Body of pancreas (tissue), 4 donors: ENCODE measurements at places on chromosomes 3 and 15. TPM values are rescaled to one million over a fixed set of nuclear protein-coding genes. Genes with fewer than 3 reads are reported as not detected.

DNA sequence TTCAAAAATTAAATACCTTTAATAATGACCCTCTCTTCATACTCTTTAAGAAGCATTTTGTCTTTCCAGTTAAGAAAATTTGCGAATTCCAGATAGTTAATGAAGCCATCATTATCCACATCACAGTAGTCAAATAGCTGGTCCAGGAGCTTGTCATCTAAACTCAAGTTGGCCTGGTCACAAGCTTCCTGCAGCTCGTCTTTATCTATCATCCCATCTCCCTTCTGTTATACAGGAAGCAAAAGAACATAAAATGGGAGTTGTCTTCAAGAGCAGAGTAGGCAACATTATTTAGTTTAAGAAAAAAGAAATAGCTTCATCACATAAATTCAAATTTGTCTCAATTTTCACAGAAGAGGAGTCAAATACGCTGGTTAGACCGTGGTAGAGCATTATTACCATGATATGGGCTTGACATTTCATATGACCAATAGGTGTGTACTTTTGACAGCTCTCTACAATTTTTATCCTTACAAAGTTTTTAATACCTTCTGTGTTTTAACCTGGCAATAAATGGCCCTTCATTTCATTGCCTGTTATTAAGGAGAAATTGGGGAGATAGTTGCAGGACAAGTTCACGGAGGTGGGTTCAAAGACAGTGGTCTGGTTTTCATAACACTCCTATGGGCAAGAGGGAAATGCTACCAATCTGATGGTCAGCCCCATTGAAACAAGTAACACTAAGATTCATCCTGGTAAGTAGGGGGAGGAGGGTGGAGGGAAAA is 45.4 kb downstream of the EFHB start:
- peaks cover 9% of the 10 kb centered on the region for H3K4me1 ChIP-seq
- DNase-seq: no peak
- peak overlapping the region; percentile 74 for H3K27ac ChIP-seq

- no peak for DNase-seq
- H3K4me3 ChIP-seq: no peak overlapping the region
- no peaks in the 10 kb centered on the region for H3K27me3 ChIP-seq
- H3K4me1 ChIP-seq: no peaks in the 10 kb centered on the region
These were observed 10.2 kb upstream of the TMEM45A start for GRCh38 chr3:100482176-100482575.

DNA sequence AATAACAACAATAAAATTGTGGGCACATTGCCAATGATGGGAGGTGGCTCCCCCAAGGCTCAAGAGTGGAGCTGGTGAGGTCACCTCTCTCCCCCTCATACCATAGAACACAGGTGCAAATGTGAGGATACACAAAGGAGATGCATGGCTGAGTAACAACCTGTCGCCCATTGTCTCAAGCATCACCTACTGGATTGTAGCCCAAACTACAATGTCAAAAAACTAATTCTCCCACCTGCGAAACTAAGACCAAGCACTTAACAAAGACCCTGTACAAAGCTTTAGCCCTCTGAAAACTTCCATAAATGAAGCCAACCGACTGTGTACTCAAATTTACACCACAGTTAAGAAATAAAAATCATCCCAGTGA is 50.4 kb upstream of the IGSF11 start:
- H3K4me3 ChIP-seq: no peak overlapping the region
- no peaks in the 10 kb centered on the region for H3K27me3 ChIP-seq
- no peak overlapping the region for H3K27ac ChIP-seq
- no peak for DNase-seq
- no peaks in the 10 kb centered on the region for H3K4me1 ChIP-seq
- H3K36me3 ChIP-seq: no peaks in the 10 kb centered on the region

- no peak overlapping the region for H3K27ac ChIP-seq
- no peak overlapping the region for H3K4me3 ChIP-seq
- no peaks in the 10 kb centered on the region for H3K36me3 ChIP-seq
- no peaks in the 10 kb centered on the region for H3K4me1 ChIP-seq
These were observed 204.8 kb upstream of the TSC22D2 start for GRCh38 chr3:150203273-150203672.

- no peaks in the 10 kb centered on the region for H3K27me3 ChIP-seq
- H3K27ac ChIP-seq: no peak overlapping the region
- peaks cover 5% of the 10 kb centered on the region for H3K4me1 ChIP-seq
- no peak overlapping the region for H3K4me3 ChIP-seq
These were observed 229.2 kb upstream of the ZPLD1 start for GRCh38 chr3:102205647-102206046.

DNA sequence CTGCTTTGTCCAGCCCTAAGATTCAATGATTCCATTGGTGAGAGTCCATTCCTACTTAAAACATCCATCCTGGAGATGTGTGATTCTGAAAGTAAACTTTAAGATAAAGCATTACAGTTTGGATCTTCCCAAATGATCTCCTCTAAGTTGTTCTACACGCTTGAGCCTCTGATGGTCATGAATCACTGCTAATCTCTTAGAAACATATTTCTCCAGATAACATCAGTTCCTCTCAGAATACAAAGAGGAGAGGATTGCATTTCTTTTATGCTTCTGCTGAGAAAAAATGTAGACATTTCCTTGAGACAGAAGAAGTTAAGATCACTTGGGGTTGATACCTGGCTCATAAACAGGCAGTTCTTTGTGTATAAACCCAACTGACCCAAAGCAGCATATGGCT is 281.2 kb upstream of the DPH6 start:
- H3K27me3 ChIP-seq: no peaks in the 10 kb centered on the region
- H3K4me3 ChIP-seq: no peak overlapping the region
- H3K4me1 ChIP-seq: no peaks in the 10 kb centered on the region
- no peaks in the 10 kb centered on the region for H3K36me3 ChIP-seq
- no peak overlapping the region for H3K27ac ChIP-seq
- DNase-seq: no peak

GRCh38 chr3:71135373-71136088 is 448.0 kb downstream of the FOXP1 start:
- no peaks in the 10 kb centered on the region for H3K36me3 ChIP-seq
- H3K27ac ChIP-seq: peak overlapping the region; percentile 86
- H3K4me1 ChIP-seq: peaks cover 73% of the 10 kb centered on the region

DNA sequence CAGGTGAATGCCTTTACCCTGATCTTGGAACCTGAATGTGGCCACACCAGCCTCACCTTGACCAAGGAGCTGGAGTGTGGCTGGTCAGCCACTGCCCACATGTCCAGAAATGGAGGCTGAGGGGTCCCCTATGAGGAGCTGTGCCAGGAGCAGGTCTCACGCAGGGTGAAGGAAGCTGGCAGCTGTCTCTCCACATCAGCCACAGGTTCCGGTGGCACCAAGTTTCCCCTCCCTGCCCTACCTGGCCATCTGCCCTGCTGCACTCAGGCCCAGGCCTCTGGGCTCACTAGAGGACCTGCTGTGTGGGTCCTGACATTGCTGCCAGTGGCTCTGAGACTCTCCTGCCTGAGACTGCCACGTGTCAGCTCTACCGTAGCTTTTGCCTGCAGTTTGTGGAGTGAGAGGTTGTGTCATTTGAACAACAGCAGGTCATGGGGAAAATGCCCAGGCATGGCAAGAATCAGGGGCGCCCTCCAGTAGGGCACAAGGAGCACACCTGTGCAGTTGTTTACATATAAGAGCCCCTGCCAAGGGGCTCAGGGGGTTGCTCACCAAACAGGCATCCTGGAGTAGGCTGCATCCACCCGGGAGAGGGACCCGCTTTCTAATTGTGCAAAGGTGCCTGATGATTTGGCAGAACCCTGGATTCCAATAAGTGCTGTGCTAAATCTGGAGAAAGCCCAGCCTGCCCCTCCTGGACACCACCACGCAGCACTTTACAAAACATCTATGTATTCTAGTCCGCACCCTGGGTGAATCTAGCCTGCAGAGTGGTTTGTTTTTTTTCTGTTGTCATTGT is 258.5 kb upstream of the TLE3 start:
- H3K36me3 ChIP-seq: no peaks in the 10 kb centered on the region
- no peak overlapping the region for H3K27ac ChIP-seq
- peaks cover 9% of the 10 kb centered on the region for H3K4me1 ChIP-seq
- no peak for DNase-seq
- no peaks in the 10 kb centered on the region for H3K27me3 ChIP-seq
- H3K4me3 ChIP-seq: no peak overlapping the region

DNA sequence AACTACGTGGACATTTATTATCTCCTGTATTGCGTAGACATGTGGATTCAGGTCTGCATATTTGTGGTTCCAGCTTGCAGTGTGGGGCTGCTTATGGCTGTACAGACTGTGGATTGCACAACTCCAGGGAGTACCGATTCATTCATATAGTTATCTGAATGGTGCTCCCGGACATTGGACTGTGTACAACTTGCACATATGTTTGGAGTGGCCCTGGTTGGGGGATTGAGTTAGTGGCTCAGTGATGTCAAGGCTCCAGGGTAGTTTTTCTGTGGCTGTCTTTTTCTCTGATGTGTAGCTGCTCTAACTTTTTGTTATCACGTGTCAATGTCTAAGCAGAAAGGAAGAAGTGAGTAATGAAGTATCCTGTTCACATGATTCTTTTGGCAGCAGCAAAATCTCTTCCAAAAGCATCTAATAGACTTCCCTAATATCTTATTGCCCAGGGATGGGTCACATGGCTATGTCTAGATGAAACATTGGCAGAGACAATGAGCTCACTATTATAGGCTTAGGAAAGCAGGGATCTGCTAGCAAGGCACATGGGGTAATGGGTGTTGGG is 15.8 kb downstream of the ST3GAL6 start:
- no peak for DNase-seq
- H3K4me3 ChIP-seq: no peak overlapping the region
- H3K27ac ChIP-seq: peak overlapping the region; percentile 71
- no peaks in the 10 kb centered on the region for H3K27me3 ChIP-seq
- H3K4me1 ChIP-seq: peaks cover 40% of the 10 kb centered on the region

DNA sequence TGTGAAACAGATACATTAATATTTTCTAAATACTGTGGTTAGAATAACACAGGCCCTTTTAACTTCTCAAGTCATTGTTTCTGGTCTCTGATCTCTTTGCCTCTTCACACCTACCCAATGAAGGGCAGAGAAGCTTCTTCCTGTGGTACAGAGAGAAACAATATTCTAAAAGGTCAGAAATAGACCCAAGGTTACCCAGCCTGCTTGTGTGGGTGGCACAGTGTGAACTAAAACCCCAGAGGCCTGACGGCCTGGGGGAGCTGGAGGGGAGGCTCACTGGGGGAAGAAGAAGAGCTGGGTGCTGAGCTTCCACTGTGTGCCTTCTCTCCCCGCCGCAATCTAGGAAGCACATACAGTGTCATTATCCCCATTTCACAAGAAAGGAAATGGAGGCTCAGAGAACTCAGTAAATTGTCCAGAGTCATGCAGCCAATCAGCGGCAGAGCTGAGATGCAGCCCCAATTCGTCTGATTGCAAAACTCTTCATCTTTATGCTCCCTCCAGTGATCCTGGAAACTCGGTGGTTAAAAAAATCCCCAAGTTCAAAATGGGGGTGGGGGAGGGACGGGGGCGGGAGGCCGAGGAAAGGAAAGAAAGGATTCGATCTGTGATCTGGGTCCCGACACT is 64.1 kb upstream of the HEG1 start:
- no peak overlapping the region for H3K27ac ChIP-seq
- H3K4me1 ChIP-seq: peaks cover 20% of the 10 kb centered on the region
- no peaks in the 10 kb centered on the region for H3K36me3 ChIP-seq
- DNase-seq: no peak
- no peaks in the 10 kb centered on the region for H3K27me3 ChIP-seq
- H3K4me3 ChIP-seq: no peak overlapping the region

DNA sequence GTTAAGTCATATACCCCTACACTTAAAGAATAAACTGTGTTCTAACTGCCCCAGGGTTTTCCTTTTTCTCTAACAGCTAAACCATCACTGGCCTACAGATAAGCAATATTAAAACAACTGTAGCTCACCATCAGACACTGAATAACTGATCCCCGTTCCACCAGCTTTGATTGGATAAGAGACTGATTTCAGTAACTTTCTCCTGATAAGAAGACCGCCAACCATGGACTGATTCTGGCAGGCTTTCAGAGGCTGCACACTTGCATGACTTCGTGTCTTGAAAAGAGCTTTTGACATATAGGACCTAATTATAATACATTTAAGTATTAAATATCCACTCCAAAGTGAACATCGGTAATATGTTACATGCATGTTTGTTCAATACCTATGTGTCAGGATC is 15.3 kb upstream of the CEP97 start:
- no peak for DNase-seq
- no peaks in the 10 kb centered on the region for H3K4me1 ChIP-seq
- no peaks in the 10 kb centered on the region for H3K36me3 ChIP-seq
- no peak overlapping the region for H3K4me3 ChIP-seq
- no peaks in the 10 kb centered on the region for H3K27me3 ChIP-seq

- no peak overlapping the region for H3K4me3 ChIP-seq
- no peaks in the 10 kb centered on the region for H3K27me3 ChIP-seq
- H3K4me1 ChIP-seq: no peaks in the 10 kb centered on the region
- H3K27ac ChIP-seq: no peak overlapping the region
These were observed 86.9 kb upstream of the MEX3B start for GRCh38 chr15:82132742-82133141.

DNA sequence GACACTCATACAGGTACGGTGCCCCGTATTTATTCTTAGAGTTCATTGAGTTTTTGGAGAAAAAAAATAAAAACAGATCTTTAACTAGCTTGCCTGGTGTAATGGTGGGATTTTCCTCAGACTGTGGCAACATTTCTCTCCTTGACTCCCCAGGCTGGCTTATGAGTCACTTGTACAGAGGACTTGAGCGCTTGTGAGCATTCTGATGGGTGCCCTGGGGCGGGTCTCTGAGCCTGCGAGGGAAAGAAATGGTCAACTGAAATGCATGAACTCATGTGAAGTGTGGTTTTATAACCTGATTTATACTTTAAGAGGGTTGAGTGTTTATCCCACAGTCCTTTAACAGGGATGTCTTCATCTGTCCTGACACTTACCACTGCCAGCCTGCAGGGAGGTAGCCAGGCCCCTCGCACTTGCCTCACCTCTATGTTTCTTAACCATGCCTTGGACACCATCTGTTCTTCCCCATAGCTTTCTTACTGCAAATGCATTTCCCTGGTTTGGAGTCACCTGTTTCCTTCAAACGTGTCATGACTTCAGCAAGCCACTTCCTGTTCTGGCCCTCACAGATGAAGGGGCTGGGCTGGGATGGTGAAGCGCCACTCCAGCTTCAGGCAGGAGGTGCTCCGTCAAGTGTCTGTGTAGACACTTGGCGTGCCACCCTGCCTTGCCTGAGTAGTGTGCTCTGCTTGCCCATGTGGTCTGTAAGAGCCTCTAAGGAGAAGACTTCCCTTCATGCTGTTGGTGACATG is 118.7 kb downstream of the PDE8A start:
- H3K27ac ChIP-seq: no peak overlapping the region
- DNase-seq: no peak
- H3K4me1 ChIP-seq: no peaks in the 10 kb centered on the region
- no peaks in the 10 kb centered on the region for H3K27me3 ChIP-seq
- H3K4me3 ChIP-seq: no peak overlapping the region

- no peaks in the 10 kb centered on the region for H3K27me3 ChIP-seq
- H3K36me3 ChIP-seq: no peaks in the 10 kb centered on the region
- H3K4me1 ChIP-seq: no peaks in the 10 kb centered on the region
- H3K4me3 ChIP-seq: no peak overlapping the region
These were observed 122.9 kb downstream of the NSUN3 start for GRCh38 chr3:94185753-94186152.

- H3K4me3 ChIP-seq: no peak overlapping the region
- H3K36me3 ChIP-seq: no peaks in the 10 kb centered on the region
These were observed 15.4 kb downstream of the DPH3 start for GRCh38 chr3:16249336-16249735.

Gene P2RY13
- total RNA-seq: under 0.01 TPM

Gene CIDEC
- total RNA-seq: 134 TPM

Gene SH2D7
- total RNA-seq: not detected

Gene SPINT1
- total RNA-seq: 134 TPM

Gene CLDN16
- total RNA-seq: 4.4 TPM

Gene GPR176
- total RNA-seq: not detected
